ENCODE measurements at places on chromosomes 1 and 21.

DNA sequence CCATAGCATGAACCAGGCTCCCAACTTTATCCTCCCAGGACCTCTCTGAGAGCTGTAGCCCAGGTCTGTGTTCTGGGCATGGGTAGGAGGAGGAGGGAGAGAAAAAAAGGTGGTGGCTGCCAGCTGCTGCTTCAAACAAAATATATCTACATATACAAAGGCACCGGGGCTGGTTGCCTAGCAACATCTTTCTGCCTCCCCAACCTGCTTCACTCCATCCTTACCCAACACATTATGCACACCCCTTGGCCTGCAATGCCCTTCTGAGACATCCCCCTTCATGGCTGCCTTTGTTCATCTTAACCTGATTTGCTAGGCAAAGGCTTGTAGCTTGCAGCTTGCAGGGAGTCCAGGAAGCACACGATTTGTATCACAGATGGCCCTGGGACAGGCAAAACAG, 27.2 kb upstream of the ATP1A1 start:
- no peak for DNase-seq

- no peak for DNase-seq
These were observed 19.4 kb downstream of the SOAT1 start for GRCh38 chr1:179313004-179313403.

- DNase-seq, result no peak
These were observed 156.8 kb downstream of the ST6GALNAC3 start for GRCh38 chr1:76231320-76231719.

- no peak for DNase-seq
These were observed 73.3 kb upstream of the FMO3 start for GRCh38 chr1:171017426-171017825.

GRCh38 chr1:78073441-78073840, 27.7 kb downstream of the GIPC2 start:
- DNase-seq, result no peak

- no peak for DNase-seq
These were observed 1110.7 kb upstream of the B3GALT2 start for GRCh38 chr1:194297094-194297493.

- DNase-seq, result no peak
These were observed 226.7 kb upstream of the RUNX1 start for GRCh38 chr21:35275776-35276175.

GRCh38 chr1:181159451-181160140, 71.1 kb downstream of the IER5 start:
- DNase-seq, result peak; percentile 72

DNA sequence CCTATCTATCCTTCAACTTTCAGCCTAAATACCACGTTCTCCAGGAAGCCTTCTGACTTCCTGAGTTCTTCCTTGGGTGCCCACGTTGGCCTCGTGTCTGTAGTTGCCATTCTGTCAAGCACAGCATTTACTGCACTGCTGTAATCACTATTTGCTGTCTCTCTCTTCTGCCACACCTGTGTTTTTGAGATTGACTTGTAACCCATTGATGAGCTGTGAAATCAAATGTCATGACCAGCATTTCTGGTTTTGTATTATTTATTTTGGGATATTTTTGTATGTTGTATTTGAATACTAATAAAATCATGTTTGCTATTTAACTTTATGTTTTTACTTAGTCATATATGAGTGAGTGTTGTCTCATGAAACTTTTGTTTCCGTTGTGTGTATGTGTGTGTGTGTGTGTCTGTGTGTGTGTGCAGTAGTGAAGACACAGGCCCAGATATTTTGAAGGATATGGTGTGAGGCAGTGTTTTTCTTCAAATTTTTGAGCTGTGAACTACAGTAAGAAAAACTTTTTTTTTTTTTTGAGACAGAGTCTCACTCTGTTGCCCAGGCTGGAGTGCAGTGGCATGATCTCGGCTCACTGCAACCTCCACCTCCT, 126.2 kb upstream of the SERBP1 start:
- no peak for DNase-seq

GRCh38 chr1:207672522-207673130, 27.7 kb downstream of the CR1L start:
- peak; percentile 15 for DNase-seq

GRCh38 chr21:20883408-20883800, 114.8 kb upstream of the NCAM2 start:
- no peak for DNase-seq

GRCh38 chr1:160550572-160551034, 27.5 kb upstream of the SLAMF6 start:
- DNase-seq, result no peak

DNA sequence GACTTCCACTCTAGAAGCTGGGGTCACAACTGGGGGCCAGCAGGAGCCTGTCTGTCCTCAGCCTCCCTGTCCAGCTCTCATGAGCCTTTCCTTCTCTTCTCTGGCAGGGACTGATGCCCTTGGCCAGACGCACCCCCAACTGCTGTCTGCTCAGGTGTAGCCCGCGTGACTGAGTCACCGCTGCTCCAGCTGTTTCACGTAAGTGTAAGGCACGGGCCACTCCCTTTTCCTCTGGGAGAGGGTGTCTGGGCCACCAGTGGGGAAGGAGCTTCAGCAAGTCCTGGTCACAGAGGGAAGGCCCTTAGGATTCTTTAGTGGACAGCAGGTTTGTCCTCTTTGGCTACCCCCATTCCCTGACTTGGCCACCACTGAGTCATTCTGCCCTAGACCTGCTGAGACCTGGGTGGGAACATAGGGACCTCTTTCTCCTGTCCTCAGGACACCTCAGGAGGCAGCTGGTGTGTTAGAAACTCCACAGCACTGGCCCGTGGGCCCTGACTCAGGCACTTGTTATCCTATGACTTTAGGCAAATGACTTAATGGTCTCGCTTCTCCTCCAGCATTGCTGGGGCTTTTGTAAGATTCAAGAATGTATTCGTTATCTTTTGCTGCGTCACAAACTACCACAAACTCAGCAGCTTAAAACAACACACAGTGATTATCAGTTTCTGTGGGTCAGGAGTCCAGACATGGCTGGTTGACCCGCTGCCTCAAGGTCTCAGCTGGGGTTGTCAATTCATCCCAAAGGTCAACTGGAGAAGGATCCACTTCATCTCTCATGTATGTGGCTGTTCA, 64.8 kb downstream of the FAM163A start:
- no peak for DNase-seq

GRCh38 chr1:93715529-93716126, 34.0 kb upstream of the BCAR3 start:
- no peak for DNase-seq

GRCh38 chr1:78051005-78051404, 5.2 kb downstream of the GIPC2 start:
- DNase-seq, result no peak

DNA sequence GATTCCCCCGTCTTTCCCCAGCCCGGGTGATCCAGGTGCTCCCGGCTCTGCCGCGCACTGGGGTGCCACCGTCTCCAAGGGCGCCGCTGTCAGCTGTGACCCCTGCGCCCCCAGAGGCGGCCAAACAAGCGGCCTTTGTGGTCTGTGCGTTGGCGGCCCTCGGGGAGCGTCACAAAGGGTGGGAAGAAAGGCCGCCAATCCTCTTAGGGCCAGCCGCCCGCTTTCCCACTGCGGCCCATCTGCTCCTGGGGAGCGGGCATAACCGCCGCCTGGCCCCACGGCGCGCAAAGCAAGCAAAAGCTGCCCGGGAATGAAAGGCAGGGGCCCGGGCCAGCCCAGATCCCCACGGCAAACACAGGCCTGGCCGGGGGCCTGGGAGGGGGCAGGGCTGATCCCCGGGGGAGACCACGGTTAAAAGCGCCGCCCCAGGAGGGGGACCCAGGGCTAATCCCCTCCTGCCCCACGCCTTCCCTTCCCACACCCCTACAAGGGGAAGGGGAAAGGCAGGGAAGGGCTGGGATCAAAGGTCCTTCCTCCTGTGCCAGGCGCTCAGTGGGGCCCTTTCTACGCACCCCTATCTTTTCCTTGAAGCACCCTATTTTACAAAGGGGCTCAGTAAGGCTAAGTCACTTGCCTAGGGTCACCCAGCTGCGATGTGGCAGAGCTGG, 24.0 kb downstream of the C1QB start:
- DNase-seq, result no peak

DNA sequence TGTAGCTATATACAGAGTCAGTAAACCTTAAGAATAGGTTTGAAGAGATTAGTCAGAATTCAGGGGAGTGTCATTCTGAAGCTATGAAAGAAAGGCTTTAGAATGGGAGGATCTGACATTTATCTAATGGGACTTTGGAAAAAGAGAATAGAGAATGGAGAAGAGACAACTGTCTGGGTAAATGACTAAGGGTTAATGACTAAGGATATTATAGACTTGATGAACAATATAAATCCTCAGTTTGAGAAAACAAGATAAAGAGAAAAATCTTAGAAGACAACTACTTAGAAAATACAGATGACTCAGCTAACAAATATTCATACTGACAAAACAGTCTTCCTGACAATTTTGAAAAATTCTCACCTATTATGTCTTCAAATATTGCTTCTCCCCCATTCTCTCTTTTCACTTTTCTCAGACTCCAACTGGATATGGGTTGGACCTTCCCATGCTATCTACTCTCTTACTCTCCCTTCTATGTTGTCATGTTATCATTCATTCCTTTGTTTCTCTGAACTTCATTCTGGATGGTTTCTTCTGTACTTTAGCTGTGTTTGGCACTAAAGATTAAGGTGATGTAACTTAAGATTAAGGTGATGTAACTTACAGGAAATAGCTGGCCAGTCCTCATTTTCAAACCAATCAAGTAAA, 20.4 kb downstream of the SLC16A1 start:
- no peak for DNase-seq

GRCh38 chr1:16232316-16232710, 4.7 kb downstream of the CPLANE2 start:
- DNase-seq, result no peak

DNA sequence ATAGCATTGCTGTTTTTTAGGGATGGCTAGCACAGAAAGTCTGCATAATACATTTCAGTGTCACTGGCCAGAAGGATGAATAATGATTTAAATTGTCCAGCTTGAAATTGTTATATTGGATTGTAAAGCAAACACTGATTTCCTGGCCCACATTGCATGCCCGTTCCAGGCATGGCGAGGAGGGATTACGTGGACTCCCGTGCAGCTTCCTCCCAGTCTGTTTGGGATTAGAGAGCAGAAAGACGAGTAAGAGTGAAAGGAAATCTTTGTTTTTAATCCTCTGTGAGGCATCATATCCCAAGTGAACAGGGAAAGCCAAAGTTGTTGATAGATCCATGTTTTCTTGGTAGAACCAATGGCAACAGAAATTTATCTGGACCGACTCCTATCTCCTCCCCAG, 8.4 kb downstream of the TRIM58 start:
- DNase-seq, result no peak

GRCh38 chr1:29397981-29398380, 161.7 kb downstream of the PTPRU start:
- no peak for DNase-seq

GRCh38 chr1:42817976-42818375, 779 bp upstream of the SVBP start:
- no peak for DNase-seq

DNA sequence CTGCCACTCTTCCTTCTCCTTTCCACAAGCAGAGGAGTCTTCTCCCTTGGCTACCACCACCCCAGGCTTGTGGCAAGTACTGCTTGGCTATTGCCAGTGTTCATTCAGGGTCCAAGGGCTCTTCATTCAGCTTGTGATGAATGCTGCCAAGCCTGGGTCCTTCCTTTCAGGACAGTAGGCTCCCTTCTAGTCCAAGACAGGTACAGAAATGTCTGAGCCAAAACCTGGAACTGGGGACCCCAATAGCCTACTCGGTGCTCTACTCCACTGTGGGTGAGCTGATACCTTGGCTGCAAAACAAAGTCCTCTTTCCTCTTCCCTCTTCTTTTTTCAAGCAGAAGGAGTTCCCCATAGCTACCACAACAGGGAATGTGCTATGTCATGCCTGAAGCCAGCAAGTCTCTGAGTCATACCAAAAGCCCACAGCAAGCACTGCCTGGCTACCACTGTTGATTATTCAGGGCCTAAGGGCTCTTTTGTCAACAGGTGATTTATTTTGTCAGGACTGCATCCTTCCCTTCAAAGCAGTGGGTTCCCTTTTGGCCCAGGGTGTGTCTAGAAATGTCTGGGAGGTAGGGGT, 268.9 kb downstream of the HHAT start:
- peak; percentile 40 for DNase-seq

GRCh38 chr21:26969971-26970725, 3.3 kb upstream of the ADAMTS5 start:
- DNase-seq, result no peak

DNA sequence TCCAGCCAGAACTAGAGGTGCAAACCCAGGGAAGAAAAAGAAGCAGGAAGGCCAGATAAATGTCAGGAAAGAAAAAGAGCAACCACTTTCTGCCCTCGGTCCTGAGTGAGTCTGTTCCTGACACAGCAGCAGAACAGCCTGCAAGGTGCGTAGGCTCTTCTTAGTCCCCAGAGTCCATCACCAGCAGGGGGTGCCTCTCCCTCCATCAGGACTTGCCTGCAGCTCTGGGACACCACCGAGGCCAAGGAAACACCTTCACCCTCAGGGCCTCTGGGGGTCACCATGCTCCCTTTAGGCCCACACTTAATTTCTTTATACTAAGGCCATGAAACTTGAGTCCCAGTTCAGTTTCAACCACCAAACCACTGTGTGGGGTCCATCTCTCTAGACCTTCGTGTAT, 43.7 kb upstream of the NFASC start:
- DNase-seq, result no peak

DNA sequence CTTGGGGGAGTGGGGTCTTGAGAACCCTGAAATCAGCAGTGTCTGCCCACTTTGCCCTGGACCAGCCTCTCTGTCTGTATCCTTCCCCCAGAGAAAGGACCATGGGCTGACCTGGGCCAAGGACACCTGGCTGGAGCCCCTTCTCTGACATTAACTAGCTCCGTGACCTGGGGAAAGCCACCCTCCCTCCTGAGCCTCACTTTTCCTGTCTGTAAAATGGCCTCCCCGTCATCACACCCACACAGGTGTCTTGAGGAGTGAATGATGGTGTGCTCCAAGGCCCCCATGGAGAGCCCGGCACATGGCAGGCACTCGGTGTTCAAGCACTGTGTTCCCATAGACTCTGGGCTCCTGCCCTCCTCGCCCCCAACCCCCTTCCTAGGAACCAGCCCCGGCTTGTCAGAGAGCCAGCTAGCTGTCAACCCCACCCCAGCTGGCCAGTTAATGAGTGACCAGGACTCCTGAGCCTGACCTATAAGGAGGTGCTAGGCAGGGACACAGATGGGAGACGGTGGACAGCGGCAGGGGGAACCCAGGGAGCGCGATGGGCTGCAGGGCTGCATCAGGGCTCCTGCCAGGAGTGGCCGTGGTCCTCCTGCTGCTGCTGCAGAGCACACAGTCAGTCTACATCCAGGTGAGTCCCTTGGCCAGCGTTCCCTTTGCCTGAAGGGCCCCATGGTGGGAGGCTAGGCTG, at the start of gene GUCA2B:
Gene GUCA2B, plus strand, starts transcription at position 504 of the 694 bp plus-strand sequence. Its CDS starts 41 bp downstream, at position 545.
- DNase-seq, result no peak

- no peak for DNase-seq
These were observed 182.3 kb downstream of the BARHL2 start for GRCh38 chr1:90534663-90535295.

All from H54 (cell line).